Esophagus mucosa (tissue), 1 donor: ENCODE measurements at places on chromosomes 16 and 17. TPM values are rescaled to one million over a fixed set of nuclear protein-coding genes. Genes with fewer than 3 reads are reported as not detected.
A peak's percentile ranks its signal among the peaks of the same experiment; 100 is the strongest.

DNA sequence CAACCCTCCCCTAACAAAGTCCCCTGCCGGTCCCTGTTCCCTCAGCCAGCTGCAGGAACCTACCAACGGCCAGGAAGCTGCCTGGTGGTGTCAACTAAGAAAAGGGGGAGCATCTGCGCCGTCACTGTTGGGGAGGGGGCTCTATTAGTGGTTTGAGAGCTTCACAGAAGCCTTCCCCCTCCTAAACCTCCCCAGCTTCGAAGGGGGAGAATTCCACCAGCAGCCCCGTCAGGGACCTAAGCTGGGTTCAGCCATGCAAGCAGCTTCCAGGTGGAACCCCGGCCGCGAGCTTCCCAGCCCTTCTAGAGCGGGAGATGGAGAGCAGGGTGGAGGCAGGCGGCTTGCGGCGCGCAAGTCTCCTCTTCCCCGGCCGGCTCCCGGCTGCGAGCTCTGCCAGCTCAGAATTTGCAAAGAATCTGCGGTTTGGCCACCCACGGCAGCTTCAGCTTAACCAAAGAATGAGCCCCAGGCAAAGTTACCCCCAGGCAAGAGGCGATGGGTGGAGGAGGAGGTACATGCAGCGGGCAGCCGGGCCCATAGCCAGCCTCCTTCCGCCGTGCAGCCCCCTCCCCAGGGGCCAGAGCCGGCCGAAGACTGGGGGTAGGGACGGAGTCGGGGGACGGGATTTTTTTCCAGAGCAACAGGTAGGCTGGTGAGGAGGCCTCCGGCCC, 33.7 kb downstream of the DDX19A start:
- ATAC-seq = peak; percentile 31

- no peak for ATAC-seq
Measured at GRCh38 chr17:55478971-55479370, 32.3 kb downstream of the SMIM36 start.

The PIRT gene
- total RNA-seq = not detected

DNA sequence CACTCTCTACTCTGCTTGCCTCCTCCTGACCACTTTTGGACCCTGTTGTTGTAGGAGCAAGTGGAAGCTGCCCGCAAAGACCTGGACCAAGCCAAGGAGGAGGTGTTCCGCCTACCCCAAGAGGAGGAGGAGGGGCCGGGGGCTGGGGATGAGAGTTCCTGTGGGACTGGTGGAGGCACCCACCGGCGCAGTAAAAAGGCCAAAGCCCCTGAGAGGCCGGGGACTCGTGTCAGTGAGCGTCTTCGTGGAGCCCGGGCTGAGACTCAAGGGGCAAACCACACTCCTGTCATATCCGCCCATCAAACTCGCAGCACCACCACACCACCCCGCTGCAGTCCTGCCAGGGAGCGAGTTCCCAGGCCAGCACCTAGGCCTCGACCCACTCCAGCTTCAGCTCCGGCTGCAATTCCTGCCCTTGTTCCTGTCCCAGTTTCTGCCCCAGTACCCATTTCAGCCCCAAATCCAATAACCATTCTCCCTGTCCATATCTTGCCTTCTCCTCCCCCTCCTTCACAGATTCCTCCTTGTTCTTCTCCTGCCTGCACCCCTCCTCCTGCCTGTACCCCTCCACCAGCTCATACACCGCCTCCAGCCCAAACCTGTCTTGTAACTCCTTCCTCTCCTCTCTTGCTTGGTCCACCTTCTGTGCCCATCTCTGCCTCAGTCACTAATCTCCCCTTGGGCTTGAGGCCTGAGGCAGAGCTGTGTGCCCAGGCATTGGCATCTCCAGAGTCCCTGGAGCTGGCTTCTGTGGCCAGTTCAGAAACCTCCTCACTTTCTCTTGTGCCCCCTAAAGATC, 11.0 kb upstream of the PHKG2 start:
- no peak for ATAC-seq

DNA sequence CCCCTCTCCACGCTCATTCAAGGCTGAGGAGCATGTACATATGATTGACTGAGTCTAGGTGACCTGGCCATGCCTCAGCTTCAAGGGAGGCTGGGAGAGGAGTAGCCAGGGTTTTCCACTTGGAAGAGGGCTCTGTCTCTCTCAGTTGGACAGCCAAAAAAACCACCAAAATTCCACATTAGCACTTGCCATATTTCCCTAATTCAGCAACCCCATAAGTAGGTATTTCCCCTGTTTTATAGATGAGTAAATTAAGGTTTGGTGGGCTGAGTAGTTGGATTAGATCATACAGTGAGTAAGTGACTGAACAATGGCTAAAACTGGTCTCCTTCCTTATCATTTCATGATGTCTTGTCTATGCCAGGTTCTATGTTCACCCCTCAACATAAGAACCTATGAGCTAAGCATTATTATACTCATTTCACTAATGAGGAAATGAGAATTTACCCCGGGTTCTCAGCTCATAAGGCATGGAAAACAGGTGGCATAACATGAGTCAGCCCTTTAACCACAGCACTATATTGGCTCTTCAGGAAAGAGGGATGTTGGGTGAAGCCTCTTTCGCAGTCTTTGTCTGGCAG, 68.0 kb upstream of the GAS7 start:
- no peak for ATAC-seq
